HFFc6 (cell line): ENCODE measurements at places on chromosomes 6 and 20. TPM values are rescaled to one million over a fixed set of nuclear protein-coding genes. Genes with fewer than 3 reads are reported as not detected.

DNA sequence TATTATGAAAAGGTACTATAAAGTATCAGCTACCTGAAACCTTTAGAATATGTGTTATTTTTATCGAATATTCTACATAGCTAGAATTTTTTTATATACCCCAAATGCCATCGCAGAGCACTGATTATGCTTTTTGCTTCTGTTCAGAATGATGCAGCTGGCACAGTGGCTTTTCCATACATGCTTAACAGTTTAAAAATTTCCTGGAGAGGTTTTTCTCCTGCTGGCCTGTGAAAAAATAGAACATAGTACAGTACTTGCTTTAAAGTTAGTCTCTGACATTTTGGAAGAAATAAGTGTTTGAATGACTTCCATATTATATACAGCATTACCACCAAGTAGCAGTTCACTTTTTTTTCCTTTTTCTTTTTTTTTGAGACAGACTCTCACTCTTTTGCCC is 5.3 kb downstream of the DOP1A start:
- peaks cover 11% of the 10 kb centered on the region for H3K36me3 ChIP-seq
- H3K27me3 ChIP-seq: no peaks in the 10 kb centered on the region
- H3K27ac ChIP-seq: no peak overlapping the region
- H3K4me1 ChIP-seq: peaks cover 32% of the 10 kb centered on the region
- no peak overlapping the region for H3K4me3 ChIP-seq
- no peak for DNase-seq

The CST2 gene
- total RNA-seq: not detected in 3 replicates

The CALHM6 gene
- 0.43 to 1.3 TPM (median 0.77 TPM) in 3 replicates for total RNA-seq

- peaks cover 2% of the 10 kb centered on the region for H3K27me3 ChIP-seq
- H3K27ac ChIP-seq: no peak overlapping the region
- peaks cover 23% of the 10 kb centered on the region for H3K4me1 ChIP-seq
- DNase-seq: no peak
Measured at GRCh38 chr20:4719190-4719589, 2.5 kb upstream of the PRND start.
